Right renal pelvis (tissue), 4 donors: ENCODE measurements at places on chromosomes 13 and 19. TPM values are rescaled to one million over a fixed set of nuclear protein-coding genes. Genes with fewer than 3 reads are reported as not detected.
A peak's percentile ranks its signal among the peaks of the same experiment; 100 is the strongest.

DNA sequence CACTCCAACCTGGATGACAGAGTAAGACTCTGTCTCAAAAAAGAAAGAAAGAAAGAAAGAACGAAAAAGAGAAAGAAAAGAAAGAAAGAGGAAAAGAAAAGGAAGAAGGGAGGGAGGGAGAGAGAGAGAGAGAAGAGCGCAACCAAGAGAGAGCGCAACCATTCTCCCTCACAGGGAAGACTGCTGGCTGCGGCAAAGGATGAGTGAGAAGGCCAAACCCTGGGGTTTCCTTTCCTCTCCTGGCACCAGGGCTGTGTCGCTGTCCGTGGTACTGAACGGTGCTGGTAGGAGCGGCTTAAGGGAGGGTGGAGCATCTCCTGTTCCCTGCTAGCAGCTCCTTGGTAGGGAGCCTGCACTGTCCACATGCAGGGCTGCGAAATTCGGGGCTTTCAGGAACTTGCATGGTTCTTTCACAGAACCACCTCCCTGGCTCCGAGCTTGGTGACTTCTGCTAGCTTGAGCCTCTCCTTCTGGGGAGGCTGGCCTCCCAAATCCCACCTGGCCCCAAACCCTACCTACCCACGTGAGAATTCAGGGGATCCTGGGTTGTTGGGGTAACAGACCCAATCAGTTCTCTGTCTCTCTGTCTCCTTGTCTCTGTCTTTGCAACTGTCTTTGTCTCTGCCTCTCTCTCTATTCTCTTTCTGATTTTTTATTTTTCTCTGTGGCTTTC lies 51.1 kb upstream of the ZNRF4 start:
- peak; percentile 85 for DNase-seq

GEMIN7 gene
- polyA plus RNA-seq: 19.8 TPM

DNA sequence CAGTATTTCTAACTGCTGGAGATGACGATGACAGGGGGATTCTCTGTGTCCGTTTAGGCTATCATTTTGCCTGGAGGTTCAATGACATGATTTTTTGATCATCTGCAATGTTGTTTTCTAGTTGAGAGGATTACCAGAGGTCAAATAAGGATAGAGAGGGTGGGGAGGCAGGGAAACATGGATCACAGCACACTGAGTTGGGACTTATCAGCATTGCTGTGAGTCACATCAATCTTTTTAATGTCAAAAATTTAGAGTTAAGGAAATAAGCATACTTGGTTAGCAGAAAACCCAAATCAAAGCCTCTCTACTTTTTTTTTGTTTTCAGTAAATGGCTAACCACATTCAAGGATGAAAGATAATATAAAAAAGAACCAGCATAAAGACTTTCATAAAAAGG lies 43.0 kb upstream of the CSNK1A1L start:
- DNase-seq: no peak

GRCh38 chr13:23516190-23516589 lies 54.0 kb upstream of the TNFRSF19 start:
- DNase-seq: no peak

OLFM2 gene
- 29.2 TPM for polyA plus RNA-seq

GRCh38 chr19:11460207-11460606 lies 20.6 kb downstream of the ELAVL3 start:
- DNase-seq: no peak

DNA sequence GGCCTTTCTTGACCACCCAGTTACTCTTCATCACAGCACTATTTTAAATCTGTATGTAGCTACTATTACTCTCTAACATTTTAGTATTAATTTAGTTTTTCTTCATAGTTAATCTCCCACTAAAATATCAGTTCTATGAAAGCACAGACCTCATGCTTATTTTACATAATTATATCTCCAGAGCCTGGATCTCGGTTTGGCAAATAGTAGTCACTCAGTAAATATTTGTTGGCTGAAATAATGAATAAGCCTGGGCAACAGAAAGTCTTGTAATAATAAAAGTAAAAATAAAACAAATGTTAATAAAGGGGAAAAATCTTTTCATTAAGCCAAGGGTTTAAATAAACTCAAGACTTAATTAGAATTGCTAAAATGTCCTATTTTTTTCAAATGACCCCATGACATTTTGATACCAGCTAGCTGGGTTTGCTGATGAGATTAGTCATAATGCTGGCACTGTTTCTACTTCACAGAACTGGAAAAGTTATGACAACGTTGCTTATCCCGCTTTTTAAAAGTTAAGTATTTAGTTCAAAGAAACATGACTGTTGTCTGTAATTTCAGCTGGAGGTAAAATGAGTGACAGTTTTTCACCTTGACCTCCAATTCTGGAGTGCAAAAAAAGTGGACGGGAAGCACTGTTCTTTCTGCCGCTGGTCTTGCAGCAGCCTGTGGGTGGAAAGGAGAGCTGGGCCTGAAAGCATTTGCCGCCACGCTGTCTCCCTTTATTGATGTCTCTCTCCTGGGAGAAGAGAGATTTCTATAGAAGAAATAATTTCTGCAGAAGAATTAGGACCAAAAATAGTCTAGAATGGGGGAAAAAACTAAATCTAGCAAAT lies 85.2 kb upstream of the SPATA13 start:
- DNase-seq: no peak

CCDC169 gene
- 6.9 TPM for polyA plus RNA-seq

NMRK2 gene
- polyA plus RNA-seq: 0.59 TPM

IFI30 gene
- 21.6 TPM for polyA plus RNA-seq

NPHS1 gene
- polyA plus RNA-seq: 143 TPM

DNA sequence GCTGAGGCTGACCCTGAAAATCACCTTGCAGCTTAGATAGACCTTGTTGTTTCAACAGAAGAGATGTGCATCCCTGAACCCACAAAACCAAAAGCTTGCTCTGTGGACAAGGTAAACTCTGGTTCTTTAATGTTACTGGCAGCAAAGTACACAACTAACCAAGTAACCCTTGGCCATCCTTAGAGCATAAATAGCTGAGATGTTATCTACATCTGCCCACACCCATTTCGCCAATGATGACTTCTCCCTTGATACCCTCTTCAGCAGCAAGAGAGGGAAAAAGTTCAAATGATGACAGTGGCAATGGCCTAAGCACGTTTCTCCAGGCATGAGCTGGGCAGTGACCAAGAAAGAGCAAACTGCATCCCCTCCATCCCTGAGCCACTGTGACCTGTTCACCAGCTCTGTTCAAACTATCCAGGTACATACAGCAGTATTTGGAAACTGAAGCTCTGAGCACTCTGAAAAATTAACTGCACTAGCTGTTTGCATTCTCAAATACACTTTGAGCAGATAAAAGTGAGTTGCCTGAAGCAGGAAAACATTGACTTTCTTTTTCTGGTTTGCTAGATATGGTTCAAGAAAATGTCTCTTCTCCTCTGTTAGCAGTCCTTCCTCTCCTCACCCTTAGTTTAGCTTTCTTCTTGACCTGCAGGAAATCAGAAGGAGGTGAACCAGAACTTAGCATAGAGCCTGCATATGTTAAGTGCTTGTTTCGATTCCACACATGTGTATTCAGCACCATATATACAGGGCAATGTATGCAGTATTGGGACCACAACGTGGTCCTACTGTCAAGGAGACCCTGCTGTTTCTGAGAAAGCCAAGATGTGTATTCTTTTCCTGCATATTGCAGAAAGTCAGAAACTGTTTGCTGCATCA lies 231.7 kb downstream of the FOXO1 start:
- DNase-seq: no peak

- DNase-seq: no peak
These were observed 3.6 kb downstream of the ARHGAP45 start for GRCh38 chr19:1070576-1070930.

DNA sequence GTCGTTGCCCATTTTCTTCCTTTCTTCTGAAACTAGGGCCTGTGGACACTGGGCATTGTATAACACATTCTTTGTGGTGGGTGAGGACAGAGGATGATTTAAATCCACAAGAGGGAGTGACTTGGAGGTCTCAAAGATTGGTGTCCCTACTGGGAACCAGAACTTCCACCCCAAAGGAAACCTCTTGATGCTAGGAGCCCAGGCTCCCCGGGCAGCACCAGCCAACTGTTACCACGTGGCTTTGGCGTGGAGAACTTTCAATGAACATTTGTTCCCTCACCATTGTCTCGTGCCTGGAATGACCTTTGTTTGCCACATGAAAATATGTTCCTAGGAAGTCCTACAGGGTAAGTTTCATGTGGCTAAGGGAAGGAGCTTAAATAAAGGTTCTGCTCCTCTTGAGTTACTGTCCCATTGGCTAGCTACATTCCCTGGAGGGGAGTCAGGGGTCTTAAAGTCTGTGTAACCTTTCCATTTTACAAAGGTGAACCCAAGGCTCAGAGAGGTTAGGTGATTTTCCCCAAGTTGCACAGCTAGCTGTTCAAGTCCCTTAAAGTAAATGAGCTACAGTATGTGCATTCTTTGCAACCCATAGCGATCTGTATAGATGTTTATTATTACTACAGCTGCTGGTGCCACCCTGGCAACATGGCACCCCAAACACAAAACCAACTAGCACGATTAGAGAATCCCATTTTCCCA lies 5.0 kb upstream of the CDX2 start:
- DNase-seq: no peak

DNA sequence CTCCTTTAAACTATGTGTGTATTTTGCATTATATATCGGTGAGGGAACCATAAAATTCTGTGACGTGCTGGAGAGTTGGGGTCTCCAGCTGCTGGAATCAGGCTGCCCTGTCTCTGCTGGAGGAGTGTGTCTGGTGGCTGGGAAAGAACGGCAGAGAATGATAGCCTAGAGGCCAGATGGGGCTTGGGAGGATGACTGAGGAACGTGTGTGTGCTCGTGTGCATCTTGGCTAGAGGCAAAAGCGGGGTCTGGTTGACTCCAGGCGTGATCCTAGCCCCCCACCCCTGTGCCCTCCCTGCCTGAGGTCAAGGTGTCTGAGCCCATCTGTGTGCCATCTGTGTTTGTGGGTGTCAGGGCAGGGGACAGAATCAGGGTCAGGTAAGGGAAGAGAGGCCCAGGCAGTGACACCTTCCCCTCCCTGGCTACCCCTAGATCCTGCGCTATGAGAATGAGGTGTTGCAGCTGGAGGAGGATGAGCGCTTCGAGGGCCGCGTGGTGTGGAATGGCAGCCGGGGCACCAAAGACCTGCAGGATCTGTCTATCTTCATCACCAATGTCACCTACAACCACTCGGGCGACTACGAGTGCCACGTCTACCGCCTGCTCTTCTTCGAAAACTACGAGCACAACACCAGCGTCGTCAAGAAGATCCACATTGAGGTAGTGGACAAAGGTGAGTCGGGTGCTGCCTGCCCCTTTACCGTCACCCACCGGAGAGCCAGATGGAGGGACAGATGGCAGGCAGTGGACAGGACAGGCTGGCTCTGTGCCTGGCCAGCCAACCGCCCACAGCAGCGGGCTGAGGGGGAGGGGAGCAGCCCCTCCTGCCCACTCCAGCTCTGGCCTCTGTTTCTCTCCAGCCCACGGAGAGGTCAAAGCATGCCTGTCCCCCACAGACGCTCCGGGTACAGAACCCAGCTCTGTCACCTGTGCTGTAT lies 3.1 kb downstream of the SCN1B start:
- DNase-seq: no peak

GRCh38 chr19:8254286-8255001 lies 45.3 kb downstream of the CERS4 start:
- DNase-seq: no peak

DNA sequence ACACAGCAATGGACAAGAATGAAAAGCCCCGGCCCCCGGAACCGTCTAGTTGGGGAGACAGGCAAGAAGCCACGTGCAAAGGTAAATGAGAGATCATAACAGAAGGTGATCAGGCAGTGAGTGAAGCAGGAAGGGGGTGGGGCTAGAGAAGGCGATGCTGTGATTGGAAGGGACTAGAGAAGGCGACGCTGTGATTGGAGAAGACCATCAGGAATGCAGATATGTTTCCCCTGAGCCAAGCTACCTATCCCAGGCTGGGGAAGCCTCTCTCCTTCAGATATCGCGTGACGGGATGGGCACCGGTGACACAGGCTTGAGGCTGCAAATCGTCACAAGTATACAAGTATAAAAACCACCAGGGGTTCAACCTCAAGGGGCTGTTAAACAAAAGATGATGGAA lies 21.8 kb downstream of the DCAF15 start:
- no peak for DNase-seq

DNA sequence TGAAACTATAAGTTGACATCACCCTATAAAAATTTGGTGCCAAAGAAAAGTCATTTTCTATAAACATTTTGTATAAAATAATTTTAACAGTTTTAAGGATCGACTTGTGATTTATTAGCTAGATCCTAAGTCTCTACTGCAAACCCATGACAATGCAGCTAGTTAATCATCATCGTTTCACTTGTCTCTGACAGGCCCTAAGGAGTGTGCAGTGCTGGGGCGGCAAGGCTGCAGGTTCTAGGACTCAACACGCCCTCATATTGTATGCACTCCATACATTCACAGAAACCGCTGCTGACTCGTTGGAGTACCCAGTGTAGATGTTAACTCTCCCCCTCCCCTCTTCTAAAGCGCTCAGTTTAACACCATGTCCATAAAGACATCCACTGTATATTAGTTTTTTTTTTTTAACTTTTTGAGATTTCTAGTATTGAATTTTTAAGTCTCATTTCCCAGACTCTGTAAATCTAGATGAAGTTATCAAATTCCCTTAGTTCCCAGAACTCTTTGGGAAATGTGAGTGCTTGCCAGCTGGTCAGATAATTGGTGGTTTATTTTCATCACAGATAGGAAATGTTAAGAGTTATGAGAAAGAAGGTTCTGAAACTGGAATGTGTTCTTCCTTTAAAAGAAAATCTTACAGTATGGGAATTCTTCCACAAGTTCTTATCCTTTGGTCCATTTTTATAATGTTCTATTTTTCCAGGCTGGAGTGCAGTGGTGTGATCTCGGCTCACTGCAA lies 162.8 kb upstream of the RNF113B start:
- DNase-seq: no peak

- no peak for DNase-seq
These were observed 304.0 kb downstream of the SPRY2 start for GRCh38 chr13:80036845-80037504.

IGFL4 gene
- 0.39 TPM for polyA plus RNA-seq

GRCh38 chr13:36965767-36966166 lies 33.4 kb downstream of the ALG5 start:
- DNase-seq: no peak

TTC9B gene
- 0.17 TPM for polyA plus RNA-seq

DNA sequence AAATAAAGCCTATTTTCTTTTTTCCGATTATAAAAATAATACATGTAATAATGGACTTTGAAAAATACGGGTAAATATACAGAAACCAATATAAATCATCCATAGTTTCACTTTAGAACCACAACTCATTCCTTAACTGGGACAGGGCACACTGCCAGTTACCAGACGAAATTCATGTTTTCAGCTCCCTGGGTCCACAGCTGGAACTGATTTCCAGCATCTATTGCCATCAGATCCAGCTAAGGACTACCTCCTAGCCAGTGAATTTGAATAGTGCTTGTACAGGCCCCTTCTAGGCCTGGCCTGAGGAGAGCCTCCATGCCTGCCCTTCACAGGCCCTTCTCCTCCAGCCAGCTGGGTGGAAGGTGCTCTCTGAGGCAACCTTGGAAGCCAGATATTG lies 30.0 kb upstream of the ATP12A start:
- no peak for DNase-seq

SYT5 gene
- 0.13 TPM for polyA plus RNA-seq
